ENCODE measurements at places on chromosomes 12 and 14.

GRCh38 chr12:46664761-46665287 lies 161.0 kb downstream of the SLC38A4 start:
- DNase-seq: no peak

DNA sequence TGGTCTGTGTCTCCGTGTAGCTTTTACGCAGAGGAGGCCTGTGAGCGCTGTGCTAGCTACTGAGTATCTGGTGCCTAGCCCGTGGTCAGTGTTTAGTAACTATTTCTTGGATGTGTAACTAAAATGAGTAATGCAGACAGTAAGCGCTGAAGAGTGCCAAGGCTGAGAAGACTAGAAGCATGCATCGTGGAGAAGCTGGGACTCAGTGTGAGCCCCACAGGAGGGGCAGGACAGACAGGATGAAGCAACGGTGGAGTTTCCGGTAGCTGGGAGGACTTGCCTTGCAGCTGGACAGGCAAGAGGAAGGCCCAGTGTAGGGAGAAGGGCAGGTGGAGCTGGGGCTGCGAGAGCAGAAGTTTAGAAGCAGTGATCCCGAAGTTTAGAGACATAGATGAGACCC lies 233.4 kb upstream of the FKBP4 start:
- DNase-seq: no peak

- DNase-seq: no peak
These were observed 11.3 kb downstream of the CACNA1C start for GRCh38 chr12:2064071-2064507.

- DNase-seq: no peak
These were observed 62.9 kb upstream of the PDE3A start for GRCh38 chr12:20305470-20305869.

DNA sequence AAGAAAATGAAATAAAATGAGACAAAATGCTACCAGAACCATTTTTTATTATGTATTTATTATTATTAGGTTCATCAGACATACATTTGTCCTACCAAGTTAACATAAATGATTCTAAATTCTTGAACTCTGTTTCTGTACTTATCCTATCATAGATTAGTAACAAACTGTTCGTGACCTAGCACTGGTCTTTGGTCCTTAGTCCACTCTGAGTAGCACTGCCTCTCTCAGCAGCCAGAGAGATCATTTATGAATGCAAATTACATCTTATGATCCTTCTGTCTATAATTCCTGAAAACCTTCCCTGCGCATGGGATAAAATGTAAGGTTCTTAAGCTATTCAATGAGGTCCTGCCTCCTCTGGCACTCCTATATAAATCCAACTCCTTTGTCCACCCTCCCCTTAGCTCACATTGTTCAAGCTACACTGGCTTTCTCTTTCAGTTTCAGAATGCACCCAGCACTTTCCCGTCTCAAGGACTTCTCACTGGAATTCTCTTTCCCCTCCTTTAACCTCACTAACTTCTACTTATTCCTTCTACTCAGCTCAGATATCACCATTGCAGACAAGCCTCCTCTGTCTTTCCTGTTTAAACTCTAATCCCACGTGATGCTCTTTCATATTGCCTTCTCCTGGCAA lies 17.1 kb downstream of the PDZRN4 start:
- DNase-seq: no peak

- DNase-seq: no peak
These were observed 546.6 kb upstream of the TBX3 start for GRCh38 chr12:115230606-115231005.

GRCh38 chr14:86532219-86532618 lies 1002.3 kb downstream of the FLRT2 start:
- DNase-seq: no peak

DNA sequence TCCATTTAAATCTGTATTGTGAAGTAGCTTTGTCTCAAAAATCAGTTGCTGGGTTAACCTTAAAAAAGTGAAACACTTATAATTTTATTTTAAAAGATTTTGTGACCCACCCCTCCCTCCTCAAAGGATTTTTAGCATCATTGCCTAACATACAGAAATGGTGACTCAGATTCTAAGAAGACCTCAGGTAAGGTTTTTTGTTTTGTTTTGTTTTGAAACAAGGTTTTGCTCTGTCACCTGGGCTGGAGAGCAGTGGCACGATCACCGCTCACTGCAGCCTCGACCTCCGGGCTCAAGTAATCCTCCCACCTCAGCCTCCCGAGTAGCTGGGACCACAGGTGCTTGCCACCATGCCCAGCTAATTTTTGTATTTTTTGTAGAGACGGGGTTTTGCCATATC lies 74.2 kb downstream of the GNS start:
- no peak for DNase-seq

DNA sequence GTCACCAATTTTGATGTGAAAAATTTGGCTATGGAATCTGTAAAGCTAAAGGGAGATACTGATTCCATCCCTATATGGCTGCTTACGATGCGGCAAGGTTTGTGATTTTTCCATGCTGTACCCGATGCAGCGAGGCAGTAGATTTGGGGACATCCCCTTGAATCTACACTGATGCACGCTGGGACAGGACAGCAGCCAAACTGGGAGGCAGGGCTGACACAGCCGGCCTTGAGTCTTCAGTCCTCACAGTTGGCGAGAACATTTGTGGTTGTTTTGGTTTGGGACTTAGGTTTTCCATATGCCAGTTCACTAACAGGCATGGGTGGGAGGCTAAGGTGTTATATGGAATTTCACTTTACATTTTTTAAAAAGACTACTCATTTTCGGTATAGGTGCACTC lies 3.8 kb downstream of the GALNT16 start:
- DNase-seq: no peak

DNA sequence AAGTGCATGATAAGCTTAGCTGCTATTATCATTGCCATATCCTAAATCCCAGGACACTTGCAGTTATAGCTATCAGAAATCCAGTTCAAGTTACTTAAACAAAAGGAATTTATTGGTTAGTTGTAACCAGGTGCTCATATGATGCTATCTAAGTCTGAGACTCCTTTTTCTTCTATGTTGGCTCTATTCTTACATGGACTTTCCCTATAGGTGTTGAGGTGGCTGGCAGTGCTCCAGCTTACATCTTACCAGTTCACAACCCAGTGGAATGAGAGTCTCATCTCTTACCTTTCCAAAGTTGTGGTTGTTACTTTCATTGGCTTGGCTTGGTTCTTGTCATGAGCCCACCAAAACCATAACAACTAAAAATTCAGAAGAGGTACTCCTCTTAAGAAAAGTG lies 94.6 kb downstream of the DACT1 start:
- DNase-seq: no peak
